Thoracic aorta (tissue), 2 donors: ENCODE measurements at places on chromosomes 1 and 21.
A peak's percentile ranks its signal among the peaks of the same experiment; 100 is the strongest.

DNA sequence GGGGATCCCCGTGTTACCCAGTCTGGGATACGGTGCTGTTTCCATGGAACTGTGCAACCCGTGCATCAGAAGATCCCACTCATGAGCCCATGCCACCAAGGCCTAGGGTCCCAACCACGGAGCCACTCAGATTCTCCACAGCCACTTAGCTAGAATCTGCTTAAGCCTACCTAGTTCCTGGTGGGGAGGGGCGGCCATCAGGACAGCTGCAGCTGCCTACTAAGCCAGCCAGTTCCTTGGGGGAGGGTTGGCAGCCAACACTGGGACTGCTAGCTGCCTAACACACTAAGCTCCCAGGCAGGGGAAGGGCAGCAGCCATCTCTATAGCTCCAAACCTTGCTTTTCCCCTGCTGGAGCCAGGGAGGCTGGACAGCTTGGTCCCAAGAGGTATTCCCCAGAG lies 549.2 kb upstream of the BRINP3 start:
- no peak for DNase-seq

GRCh38 chr1:225872075-225872430 lies 10.1 kb downstream of the TMEM63A start:
- DNase-seq, result no peak

DNA sequence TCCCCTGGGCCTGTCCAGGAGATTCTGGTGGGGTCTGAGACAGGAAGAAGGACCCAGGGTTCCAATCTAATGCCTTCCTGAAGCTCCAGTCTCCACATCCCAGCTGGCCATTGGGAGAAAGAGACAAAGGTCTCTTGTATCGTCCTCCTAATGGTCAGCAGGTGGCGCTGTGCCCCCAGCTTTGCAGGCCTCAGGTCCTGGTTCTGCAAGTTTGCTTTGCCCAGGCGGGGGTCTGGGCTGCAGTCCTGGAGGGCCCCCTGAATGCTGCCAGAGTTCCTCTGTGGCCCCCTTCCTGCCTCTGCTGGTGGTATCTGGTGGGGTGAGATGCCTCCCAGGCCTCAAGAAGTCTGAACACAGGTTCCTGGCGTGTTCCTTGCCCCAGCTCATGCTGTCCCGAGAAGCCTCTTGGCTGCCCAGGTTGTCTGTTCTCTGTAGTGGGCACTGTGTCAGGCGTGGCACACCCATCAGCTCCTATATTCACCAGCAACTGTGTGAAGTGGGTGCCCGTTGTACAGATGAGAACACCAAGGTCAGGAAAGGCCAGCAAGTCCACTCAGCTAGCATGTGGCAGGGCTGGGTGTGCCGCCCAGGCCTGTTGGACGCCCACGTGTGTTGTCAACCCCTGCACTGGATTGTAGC lies 33.8 kb upstream of the CSF3R start:
- no peak for DNase-seq

- no peak for DNase-seq
These were observed 69.6 kb downstream of the DUSP10 start for GRCh38 chr1:221672239-221672645.

GRCh38 chr1:4527819-4528218 lies 126.6 kb upstream of the AJAP1 start:
- DNase-seq, result no peak

GRCh38 chr1:12473596-12474362 lies 144.2 kb downstream of the DHRS3 start:
- no peak for DNase-seq

DNA sequence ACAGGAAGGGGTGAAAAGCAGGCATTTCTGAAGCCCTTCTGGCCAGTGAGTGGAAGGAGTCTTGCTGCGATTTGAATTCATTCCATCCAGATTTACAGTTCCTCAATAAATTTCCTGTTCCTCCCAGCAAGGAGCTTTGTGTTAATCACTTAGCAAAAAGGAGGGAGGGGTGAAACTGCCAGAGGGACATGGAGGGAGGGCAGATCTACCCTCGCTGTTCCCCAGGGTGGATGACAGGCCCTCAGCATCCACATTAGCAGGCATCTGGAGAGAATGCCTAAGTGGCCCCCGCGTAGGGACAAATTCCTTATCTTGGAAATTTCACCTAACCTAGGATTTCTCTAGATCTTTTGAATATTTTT lies 1.2 kb downstream of the ETV3 start:
- DNase-seq, result no peak

GRCh38 chr1:9652379-9653209 lies 1.1 kb downstream of the PIK3CD start:
- no peak for DNase-seq

DNA sequence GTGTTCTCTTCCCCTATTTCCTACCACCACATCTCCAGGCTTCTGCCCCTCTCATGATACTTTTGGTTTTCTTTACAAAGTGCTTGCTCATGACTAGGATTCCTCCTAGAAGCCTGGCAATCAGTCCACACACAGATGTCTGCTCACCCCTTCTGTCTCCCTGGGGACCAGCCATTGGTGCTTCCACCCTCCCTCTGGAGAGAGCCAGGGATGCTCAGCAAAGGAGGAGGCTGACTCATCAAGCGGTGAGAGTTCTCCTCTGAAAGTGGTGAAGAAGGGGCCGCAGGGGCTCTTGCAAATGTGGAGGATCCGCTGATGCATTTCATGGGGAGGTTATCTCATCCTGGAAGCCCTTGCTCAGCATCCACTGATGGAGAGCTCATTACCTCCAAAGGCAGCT lies 14.5 kb downstream of the NT5C1A start:
- no peak for DNase-seq

DNA sequence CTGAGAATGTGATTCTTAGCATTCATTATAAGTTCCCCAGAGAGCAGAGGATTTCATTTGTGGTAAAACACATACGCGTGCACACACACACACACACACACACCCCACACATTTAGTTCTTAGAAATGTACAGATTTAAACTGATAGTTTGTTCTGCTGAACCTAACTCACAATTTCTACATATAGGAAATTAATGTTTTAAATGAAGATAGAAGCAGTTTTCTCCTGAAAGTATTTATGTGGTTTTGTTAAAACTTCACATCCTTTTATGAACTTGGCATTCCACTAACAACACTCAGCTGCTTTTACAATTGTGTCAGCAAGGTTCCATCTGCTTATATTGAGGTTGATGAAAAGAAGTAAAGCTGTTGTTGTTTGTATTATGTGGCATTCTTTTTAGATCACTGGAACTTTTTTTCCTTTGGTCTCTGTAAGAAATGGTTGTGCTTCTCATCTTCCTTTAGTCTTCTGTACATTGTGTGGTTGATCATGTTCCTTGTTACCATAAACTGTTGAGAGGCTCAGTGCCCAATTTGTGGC lies 41.6 kb downstream of the AK4 start:
- no peak for DNase-seq

GRCh38 chr1:7565099-7565750 lies 205.9 kb upstream of the VAMP3 start:
- no peak for DNase-seq

DNA sequence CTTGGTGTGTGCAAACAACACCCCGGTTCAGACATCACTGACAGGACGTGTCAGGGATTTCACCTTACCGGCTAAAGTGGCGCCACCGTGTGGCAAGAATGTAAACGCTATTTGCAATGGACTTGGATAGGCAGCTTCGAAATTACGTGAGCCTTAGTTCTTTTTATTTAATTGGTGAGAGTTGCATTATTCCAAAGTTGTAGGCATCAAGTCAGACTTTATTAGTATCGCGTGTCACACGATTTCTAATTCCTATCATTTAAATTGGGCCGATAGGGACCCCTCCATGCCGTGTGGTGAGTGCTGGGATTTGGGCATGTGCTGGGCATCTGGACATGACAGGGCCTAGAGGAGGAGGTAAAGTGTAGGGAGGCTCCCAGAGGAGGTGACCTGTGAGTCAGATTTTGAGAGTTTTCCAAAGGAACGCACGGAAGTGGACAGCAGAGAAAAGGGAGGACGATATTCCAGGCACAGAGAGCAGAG lies 14.5 kb upstream of the CPT2 start:
- peak; percentile 51 for DNase-seq

DNA sequence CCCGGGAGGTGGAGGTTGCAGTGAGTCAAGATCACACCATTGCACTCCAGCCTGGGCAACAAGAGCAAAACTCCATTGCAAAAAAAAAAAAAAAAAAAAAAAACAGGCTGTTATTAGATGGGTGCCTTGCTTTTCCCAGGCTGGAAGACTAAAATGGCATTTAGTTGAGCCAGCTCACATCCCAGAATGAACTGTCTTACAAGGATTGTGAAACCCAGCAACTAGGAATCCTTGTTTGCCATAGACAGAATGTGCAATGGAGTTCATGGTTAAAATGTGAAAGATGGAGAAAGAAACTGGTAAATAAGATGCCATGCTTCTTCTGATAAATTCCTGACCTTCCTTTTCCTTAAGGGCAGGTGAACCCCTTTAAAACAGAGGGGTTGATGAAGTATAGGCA lies 215.8 kb upstream of the GREM2 start:
- DNase-seq, result no peak

- DNase-seq, result no peak
These were observed 7.1 kb upstream of the TMEM61 start for GRCh38 chr1:54973205-54973921.

DNA sequence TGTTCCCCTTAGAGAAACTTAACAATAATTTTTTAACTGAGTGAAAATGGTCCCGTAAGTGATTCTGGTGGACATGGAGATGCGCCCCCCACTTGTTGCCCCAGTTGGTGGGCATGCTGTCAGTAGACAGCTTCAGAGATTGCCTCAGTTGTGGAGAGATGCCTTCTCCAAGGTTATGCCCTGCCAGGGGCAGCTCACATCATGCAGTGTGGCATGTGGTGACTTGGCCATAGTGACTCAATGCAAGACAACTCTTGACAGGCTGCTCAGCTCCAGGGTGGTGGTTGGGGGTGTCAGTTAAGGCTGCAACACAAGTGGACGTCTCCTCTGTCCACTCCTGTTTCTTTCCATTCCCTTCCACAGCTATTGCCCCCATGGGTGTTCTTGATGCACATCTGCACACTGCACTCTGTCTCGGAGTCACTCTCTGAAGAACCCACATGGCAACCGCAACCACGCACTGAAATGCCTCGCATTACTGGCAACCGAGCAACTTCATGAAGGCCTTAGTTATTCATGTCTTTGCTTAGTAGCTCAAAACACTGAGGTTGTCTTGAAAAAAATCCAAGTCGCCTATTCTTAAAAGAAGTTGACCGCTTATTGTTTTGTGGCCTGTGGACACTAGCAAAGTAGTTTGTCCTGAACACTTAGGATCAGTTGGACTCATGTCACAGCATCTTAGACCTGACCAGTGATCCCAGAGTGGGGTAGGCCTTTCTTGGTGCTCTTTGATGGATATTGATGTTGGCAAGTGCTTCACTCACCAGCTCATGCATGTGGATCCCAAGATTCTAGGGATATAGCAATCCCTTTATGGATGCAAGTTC lies 54.8 kb upstream of the USP1 start:
- no peak for DNase-seq

- DNase-seq, result no peak
These were observed 123.9 kb upstream of the KRTAP19-8 start for GRCh38 chr21:31162079-31162699.

- DNase-seq, result no peak
These were observed 101.4 kb downstream of the PLPPR5 start for GRCh38 chr1:98903261-98903660.

- no peak for DNase-seq
These were observed 39.0 kb downstream of the LRRC71 start for GRCh38 chr1:156959414-156959813.

DNA sequence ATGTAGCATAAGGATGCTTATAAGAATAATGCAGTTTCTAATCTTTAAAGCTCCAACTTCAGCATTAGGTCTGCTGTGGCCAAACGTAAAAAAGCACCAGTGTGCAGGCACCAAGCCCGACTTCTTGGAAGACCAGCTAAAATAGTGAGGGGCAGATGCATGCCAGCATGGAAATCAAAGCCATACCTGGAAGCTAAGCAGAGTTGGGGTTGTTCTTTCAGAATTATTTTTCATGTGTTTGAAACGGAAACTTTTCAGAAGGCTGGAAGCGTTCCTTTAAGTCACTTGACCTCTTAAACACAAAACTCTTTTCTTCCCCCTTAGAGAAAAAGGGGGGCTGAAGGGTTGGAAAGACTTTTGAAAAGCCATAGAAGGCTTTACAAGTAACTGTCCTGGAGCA lies 329.2 kb upstream of the C1orf87 start:
- no peak for DNase-seq

DNA sequence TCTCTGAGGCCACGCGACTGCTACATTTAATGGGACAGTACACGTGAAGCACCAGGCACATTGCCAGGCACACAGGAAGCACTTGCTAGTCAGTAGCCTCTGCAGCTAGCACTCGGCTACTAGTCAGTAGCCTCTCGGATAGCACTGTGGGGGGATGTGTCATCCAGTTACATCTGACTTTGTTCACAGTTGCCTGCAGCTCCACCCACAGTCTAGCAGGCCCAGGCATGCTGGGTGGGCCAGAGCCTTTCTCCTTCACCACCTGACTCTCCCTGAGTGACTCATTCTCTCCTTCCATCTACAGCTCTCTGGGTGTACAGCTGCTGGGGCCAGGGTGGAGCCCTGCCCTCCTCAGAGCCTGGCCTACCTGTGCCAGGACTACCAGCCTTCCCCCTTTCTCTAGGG lies 51.5 kb downstream of the PTPRF start:
- DNase-seq, result no peak

GRCh38 chr1:228181645-228182034 lies 16.0 kb downstream of the IBA57 start:
- DNase-seq, result no peak

- no peak for DNase-seq
These were observed 49.1 kb downstream of the ERI3 start for GRCh38 chr1:44305962-44306422.

GRCh38 chr1:171841931-171842761 lies 848 bp downstream of the DNM3 start:
- DNase-seq, result no peak

GRCh38 chr1:217734973-217735372 lies 103.8 kb downstream of the SPATA17 start:
- no peak for DNase-seq

DNA sequence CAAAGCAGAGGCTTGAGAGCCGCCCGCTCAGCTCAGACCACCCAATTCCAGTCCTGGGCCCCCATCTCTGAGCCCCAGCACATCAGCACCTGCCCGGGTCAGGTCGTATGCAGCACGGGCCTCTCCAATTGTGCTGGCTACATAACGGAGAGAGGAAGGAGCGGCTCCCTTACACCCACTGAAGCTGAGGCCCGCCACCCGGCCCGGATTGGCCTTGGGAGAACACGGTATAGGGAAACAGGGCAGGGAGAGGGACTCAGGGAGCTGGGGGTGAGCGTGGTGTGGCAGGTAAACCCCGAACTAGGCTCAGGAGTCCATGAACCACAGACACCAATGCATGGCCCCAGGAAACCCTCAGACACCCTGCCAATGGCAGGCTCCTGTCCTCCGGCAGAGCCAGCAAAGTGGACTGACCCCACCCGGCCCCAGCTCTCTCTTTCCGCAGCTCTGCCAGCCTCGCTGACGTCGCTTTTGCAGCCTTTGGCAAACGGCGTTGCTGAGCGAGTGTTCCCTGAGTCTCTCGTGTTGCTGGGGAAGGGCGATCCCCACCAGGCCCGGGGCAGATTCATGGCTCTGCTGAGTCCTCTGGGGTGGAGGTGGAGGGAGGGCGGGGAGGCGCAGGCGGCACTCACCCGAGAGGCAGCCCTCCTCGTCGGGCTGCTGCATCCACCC lies 16.5 kb downstream of the MEGF6 start:
- no peak for DNase-seq
